ENCODE measurements at places on chromosomes 6 and 20. TPM values are rescaled to one million over a fixed set of nuclear protein-coding genes. Genes with fewer than 3 reads are reported as not detected.
A peak's percentile ranks its signal among the peaks of the same experiment; 100 is the strongest.

Gene MEP1A
- not detected for polyA plus RNA-seq

Gene SMPDL3A
- 14.2 TPM for polyA plus RNA-seq

Gene CEP162
- 1.2 TPM for polyA plus RNA-seq

Gene SS18L1
- 15.6 TPM for polyA plus RNA-seq

Gene PDYN
- not detected for polyA plus RNA-seq

- DNase-seq = peak; percentile 78
- no peak overlapping the region for H3K27ac ChIP-seq
- H3K36me3 ChIP-seq = peaks cover 33% of the 10 kb centered on the region
- no peaks in the 10 kb centered on the region for H3K27me3 ChIP-seq
- H3K4me3 ChIP-seq = no peak overlapping the region
- peaks cover 34% of the 10 kb centered on the region for H3K4me1 ChIP-seq
Observed at GRCh38 chr20:36493801-36494114, 47.6 kb upstream of the MYL9 start.

DNA sequence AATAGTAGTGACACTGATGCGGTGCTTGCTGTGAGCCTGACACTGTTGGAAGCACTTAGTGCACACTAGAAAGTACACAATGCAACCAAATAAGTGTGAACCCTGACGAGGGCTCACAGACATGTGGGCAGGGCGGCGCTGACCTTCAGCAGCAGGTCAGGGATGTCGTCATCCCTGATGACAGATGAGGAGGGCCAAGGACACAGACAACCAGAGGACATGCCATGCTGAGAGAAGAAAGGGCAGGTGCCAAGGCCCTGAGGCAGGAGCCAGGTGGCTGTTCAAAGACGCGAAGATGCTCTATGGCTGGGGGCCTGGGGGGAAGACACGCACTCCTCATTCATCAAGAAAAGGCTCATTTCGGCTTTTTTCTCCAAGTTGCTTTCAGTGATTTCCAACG lies 176.4 kb upstream of the CST7 start:
- no peaks in the 10 kb centered on the region for H3K36me3 ChIP-seq
- peaks cover 24% of the 10 kb centered on the region for H3K27me3 ChIP-seq
- no peak overlapping the region for H3K4me3 ChIP-seq
- no peak for DNase-seq
- 0 out of 2 replicates have a peak, but pooled peaks cover 2% of the 10 kb centered on the region for H3K4me1 ChIP-seq
- no peak overlapping the region for H3K27ac ChIP-seq

DNA sequence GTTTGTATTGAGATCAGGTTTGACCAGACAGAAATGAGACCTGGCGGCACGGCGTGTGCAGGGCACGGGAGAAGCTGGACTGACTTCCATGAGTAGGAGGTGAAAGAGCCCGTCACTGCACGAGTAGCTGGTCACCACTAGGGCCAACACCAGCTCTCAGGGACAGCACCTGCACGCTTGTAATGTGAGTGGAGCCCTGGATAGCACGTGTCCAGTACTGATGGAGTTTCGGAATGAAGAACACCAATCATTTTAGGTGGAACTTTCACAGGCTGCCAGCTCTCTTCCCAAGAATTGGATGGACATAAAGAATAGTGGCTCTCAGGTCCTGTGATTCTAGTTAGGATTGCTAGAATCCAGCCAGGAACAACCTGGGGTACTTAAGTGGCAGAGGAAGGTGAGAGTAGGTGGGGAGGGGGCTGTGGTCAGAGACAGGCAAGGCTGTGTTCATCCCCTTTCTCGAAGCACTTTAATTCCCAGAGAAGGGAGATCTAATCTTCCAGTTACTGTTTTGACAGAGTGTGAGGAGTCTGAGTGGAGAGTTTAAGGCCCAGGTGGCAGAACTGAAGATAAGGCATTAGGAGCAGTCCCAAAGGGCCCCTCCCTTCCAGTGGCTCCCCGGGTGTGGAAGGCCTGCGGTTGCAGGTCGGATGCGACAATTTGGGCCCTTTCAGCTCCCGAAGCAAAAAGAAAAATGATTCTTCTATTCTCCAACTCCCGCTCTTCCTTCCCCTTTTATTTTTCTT lies 314.8 kb downstream of the QKI start:
- H3K4me3 ChIP-seq = no peak overlapping the region
- H3K36me3 ChIP-seq = no peaks in the 10 kb centered on the region
- no peak overlapping the region for H3K27ac ChIP-seq
- H3K27me3 ChIP-seq = peaks cover 3% of the 10 kb centered on the region

GRCh38 chr20:5657190-5657875 lies 92.9 kb upstream of the SHLD1 start:
- no peak overlapping the region for H3K4me3 ChIP-seq
- peak; percentile 99 for DNase-seq
- peak overlapping the region; percentile 82 for H3K27ac ChIP-seq
- no peaks in the 10 kb centered on the region for H3K36me3 ChIP-seq

GRCh38 chr6:112155886-112156285 lies 68.5 kb downstream of the FAM229B start:
- peaks cover 16% of the 10 kb centered on the region for H3K36me3 ChIP-seq
- peak; percentile 77 for DNase-seq
- peaks cover 10% of the 10 kb centered on the region for H3K4me1 ChIP-seq
- H3K27ac ChIP-seq = peak overlapping the region; percentile 70

DNA sequence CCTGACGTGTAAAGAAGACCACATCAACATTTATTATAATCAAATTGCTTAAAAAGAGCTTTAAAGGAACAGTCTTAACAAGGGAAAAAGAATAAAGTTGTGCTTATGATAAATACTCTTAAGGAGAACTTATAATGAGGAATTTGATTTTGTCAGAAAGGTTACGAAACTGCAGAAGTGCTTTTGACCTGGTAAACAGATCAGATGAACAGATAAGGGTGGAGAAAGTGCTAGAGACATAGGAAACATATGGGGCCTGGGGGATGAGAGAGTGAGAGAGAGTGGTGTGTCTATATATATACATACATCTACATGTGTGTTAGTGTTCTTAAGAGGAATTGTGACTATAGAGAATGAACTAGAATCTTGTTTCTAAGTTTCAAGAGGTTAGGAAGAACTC lies 186.2 kb upstream of the GJE1 start:
- no peak overlapping the region for H3K4me3 ChIP-seq
- no peak for DNase-seq
- no peaks in the 10 kb centered on the region for H3K36me3 ChIP-seq

DNA sequence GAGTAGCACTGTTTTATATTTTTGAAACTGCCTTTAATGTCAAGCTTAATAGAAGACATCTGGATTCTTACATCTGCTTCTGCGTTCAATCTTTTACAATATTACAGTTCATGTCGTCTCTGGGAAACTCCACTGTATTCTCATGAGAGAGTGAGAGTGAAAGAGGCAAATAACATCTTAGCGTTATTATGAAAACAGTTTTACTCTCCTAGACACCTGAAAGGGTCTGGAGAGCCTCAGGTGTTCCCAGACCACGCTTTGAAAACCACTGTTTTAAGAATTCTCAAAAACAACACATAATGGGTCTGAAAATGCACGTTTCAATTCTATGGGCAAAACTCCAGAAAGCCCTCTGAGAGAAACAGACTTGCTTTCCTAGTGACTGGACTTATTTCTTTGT lies 63.3 kb downstream of the ARHGAP18 start:
- H3K4me1 ChIP-seq = peaks cover 17% of the 10 kb centered on the region
- H3K27me3 ChIP-seq = no peaks in the 10 kb centered on the region
- peak; percentile 27 for DNase-seq

DNA sequence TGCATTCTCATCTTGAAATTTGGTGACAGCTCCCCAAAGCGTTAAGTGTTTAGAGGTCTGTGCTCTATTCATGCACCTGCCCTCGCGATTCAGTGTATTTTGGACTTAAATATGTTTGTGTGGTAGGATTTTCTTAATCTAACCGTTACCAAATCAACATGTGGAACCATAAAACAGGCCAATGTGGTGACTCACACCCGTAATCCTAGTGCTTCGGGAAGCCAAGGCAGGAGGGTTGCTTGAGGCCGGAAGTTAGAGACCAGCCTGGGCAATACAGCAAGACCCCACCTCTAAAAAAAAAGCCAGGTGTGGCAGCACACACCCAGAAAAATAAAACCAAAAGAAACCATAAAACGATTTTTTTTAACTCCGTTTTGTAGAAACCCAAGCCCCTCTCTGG lies 31.5 kb downstream of the PYGB start:
- H3K36me3 ChIP-seq = peaks cover 77% of the 10 kb centered on the region
- no peaks in the 10 kb centered on the region for H3K27me3 ChIP-seq
- H3K4me1 ChIP-seq = no peaks in the 10 kb centered on the region
- H3K27ac ChIP-seq = no peak overlapping the region

DNA sequence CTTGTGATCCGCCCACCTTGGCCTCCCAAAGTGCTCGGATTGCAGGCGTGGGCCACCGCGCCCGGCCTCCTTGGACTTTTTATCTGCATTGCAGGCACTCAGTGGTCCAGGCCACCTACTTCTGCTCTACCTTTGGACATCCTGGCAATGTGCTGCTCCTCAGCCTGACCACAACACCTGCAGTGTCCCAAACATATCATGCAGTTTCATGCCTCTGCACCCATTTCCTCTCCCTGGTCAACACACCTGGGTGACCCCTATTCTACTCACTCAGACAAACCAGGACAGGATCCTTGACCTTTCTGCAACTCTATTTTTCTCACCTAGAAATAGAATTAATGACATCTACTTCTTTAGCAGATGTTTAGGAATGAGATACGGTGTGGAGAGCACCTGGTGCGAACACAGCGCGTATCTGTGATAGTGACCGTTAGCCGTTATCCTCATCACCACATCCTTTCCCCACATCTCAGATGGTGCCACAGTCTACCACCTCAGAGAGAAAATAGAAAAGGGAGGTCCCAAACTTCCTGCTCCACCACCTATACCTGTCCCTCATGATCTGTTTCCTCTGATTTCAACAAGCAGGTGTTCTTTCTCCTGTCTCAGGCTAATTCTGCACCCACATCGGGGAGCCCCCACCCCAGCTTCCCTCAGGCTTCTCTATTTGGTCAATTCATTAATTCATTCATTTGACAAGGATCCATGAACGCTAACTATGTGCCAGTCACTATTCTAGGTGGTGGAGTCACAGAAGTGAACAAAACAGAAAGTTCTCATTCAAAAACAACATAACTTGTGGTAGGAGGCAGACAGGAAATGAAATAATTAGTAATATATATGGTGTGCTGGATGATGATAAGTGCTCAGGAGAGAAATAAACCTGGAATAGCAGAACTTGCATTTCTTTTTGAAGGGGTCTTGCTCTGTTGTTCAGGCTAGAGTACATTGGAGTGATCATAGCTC lies 4.3 kb upstream of the BTN3A2 start:
- no peak for DNase-seq
- H3K36me3 ChIP-seq = no peaks in the 10 kb centered on the region
- peaks cover 8% of the 10 kb centered on the region for H3K4me1 ChIP-seq
- H3K27me3 ChIP-seq = no peaks in the 10 kb centered on the region
- H3K4me3 ChIP-seq = no peak overlapping the region

- H3K4me1 ChIP-seq = peaks cover 17% of the 10 kb centered on the region
- no peak overlapping the region for H3K27ac ChIP-seq
- no peak overlapping the region for H3K4me3 ChIP-seq
- no peaks in the 10 kb centered on the region for H3K27me3 ChIP-seq
- peaks cover 23% of the 10 kb centered on the region for H3K36me3 ChIP-seq
Observed at GRCh38 chr20:37319151-37319671, 26.7 kb upstream of the SRC start.

DNA sequence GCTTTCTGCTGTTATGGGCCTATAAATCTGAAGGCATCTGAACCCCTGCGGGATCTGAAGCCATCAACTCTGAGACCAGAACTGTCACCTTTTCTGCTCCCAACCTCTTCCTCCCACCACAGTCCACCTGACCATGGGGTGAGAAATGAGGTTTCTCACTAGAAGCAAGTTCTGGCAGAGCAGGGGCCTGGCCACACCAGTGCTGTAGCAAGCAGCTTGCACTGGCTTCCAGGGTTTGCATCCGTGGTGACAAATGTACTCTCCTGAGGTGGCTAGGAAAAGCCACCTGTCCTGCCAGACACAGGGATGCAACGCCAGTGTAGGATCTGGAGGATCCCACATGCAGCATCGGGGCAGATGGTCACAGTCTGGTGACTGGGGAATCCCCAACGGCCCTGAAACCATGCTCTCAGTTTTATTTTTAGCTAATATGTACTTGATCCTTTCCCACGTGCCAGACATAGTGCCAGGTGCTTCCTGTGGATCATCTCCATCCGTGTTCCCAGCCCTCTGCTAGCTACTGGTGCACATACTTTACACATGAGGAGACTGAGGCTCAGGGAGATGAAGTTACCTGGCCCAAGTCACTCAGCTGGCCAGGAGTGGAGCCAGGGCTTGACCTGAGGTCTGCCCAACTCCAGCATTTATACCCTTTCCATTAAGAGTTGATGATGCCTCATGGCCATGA lies 122.1 kb upstream of the SPACA1 start:
- no peak for DNase-seq
- peaks cover 6% of the 10 kb centered on the region for H3K27me3 ChIP-seq
- no peak overlapping the region for H3K27ac ChIP-seq
- H3K4me3 ChIP-seq = no peak overlapping the region
- H3K36me3 ChIP-seq = no peaks in the 10 kb centered on the region

DNA sequence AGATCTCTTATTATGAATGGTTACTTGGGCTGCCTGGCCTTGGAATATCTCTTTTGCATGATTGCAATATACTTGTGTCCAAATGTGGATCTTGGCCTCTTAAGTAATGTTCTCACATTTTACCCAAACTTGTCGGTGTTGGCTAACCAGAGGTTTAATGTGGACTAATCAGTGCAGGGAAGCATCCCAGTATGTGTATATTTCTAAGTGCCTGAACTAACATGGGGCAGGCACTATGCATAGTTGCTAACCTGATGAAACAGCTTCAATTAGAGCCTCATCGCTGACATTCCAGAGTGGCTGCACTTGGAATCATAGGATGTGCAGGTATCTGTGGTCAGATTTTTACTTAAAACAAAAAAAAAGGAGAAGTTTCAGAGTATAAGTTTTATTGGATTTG lies 160.0 kb downstream of the PDE7B start:
- DNase-seq = peak; percentile 48
- H3K4me1 ChIP-seq = peaks cover 22% of the 10 kb centered on the region
- H3K4me3 ChIP-seq = peak overlapping the region; percentile 1
- H3K27ac ChIP-seq = peak overlapping the region; percentile 99
- peaks cover 1% of the 10 kb centered on the region for H3K36me3 ChIP-seq

- H3K36me3 ChIP-seq = no peaks in the 10 kb centered on the region
- H3K27ac ChIP-seq = no peak overlapping the region
- DNase-seq = peak; percentile 72
- peaks cover 12% of the 10 kb centered on the region for H3K27me3 ChIP-seq
- H3K4me3 ChIP-seq = no peak overlapping the region
- H3K4me1 ChIP-seq = no peaks in the 10 kb centered on the region
Observed at GRCh38 chr6:45946352-45946751, 69.3 kb downstream of the CLIC5 start.
